ENCODE measurements at places on chromosomes 11 and 22. TPM values are rescaled to one million over a fixed set of nuclear protein-coding genes. Genes with fewer than 3 reads are reported as not detected.

DNA sequence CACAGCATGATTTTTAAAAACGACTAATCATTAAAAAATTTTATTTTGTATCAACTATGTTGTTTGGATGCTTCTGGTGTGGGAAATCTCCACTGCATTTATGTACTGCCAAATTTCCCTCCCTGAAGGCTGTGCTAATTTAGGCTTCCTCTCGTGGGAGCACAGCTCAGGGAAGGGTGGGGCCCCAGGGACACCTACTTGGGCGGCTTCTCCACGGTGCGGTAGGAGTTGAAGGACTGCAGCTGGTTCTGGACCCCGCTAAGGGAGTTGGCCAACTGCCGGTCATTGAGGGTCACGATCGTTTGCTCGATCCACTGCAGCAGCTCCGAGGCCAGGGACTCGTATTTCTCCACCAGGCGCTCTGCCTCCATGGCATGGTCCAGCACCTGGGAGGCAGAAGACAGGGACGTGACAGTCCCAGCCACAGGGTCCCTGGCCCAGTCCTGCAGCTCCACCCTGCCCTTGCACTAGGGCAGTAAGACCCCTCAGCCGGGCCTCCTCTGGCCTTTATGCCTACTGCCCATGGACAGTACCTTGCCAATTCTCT is 18.6 kb downstream of the SPTBN2 start:
- H3K27ac ChIP-seq = no peak overlapping the region
- peaks cover 8% of the 10 kb centered on the region for H3K27me3 ChIP-seq
- H3K4me1 ChIP-seq = no peaks in the 10 kb centered on the region
- no peak for DNase-seq
- no peak overlapping the region for H3K4me3 ChIP-seq
- H3K36me3 ChIP-seq = no peaks in the 10 kb centered on the region

GRCh38 chr11:2293984-2294925 is 7.5 kb downstream of the C11orf21 start:
- no peaks in the 10 kb centered on the region for H3K36me3 ChIP-seq

DNA sequence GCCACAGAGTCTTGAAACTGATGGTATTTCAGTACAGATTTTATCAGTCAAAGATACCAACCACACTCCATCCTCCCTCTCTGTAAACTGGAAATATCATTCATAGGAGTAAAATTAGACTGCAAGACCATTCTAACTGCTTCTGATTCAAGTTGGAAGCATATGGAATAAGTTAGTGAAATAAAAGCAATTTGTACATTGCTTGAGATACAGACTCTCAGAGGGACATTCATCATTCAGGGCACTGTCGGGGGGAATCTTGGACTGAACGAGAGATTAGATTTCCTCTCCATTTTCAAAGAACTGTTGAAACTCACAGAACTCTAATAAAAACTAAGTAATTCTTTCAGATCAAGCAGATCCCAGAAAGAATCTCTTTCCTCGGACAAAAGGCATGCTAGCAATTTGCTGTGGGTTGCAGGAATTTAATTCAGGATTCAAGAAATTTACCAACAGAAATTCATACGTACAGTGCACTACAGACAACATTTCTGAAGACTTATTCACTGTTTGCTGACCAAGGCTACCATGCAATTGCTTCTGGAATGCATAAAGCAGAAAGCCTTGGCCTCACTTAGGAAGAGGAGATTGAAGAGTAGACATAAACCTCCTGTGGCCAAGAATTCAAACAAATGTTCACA is 34.1 kb downstream of the PAMR1 start:
- no peaks in the 10 kb centered on the region for H3K4me1 ChIP-seq
- H3K36me3 ChIP-seq = no peaks in the 10 kb centered on the region
- peaks cover 11% of the 10 kb centered on the region for H3K27me3 ChIP-seq
- no peak overlapping the region for H3K27ac ChIP-seq
- no peak for DNase-seq

GRCh38 chr11:33454264-33454663 is 197.1 kb downstream of the HIPK3 start:
- H3K4me3 ChIP-seq = no peak overlapping the region
- H3K4me1 ChIP-seq = no peaks in the 10 kb centered on the region
- DNase-seq = no peak
- H3K36me3 ChIP-seq = no peaks in the 10 kb centered on the region

GRCh38 chr11:130071211-130071712 is 1.6 kb downstream of the APLP2 start:
- H3K4me3 ChIP-seq = peak overlapping the region; percentile 86
- DNase-seq = no peak
- no peak overlapping the region for H3K27ac ChIP-seq
- H3K27me3 ChIP-seq = peaks cover 21% of the 10 kb centered on the region
- H3K4me1 ChIP-seq = peaks cover 17% of the 10 kb centered on the region

DNA sequence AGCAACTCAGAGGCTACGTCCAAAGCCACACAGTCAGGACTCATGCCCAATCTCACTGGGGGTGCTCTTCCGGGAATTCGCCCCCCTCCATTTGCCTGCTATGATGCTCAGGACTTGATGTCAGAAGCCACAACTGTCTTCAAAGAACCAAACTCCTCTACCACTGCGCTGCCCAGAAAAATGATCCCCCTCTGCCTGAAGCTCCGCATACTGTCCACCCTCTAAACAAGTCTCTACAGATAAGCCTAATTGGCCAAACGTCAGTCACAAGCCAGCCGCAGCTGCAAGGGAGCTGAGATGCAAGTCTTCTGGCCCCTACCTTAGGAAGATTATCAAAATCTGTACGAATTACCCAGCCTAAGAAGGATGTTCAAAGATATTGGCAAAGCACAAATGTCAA is 294.6 kb downstream of the BUD13 start:
- H3K36me3 ChIP-seq = no peaks in the 10 kb centered on the region
- H3K4me1 ChIP-seq = no peaks in the 10 kb centered on the region
- no peak overlapping the region for H3K27ac ChIP-seq
- DNase-seq = no peak
- no peaks in the 10 kb centered on the region for H3K27me3 ChIP-seq

GRCh38 chr11:17291710-17292109 is 15.2 kb downstream of the NUCB2 start:
- H3K27me3 ChIP-seq = peaks cover 1% of the 10 kb centered on the region
- DNase-seq = no peak
- H3K36me3 ChIP-seq = peaks cover 38% of the 10 kb centered on the region
- peaks cover 41% of the 10 kb centered on the region for H3K4me1 ChIP-seq

GRCh38 chr11:94855666-94856065 is 87.5 kb downstream of the AMOTL1 start:
- no peaks in the 10 kb centered on the region for H3K4me1 ChIP-seq
- H3K27ac ChIP-seq = no peak overlapping the region
- no peaks in the 10 kb centered on the region for H3K36me3 ChIP-seq
- no peaks in the 10 kb centered on the region for H3K27me3 ChIP-seq
- no peak for DNase-seq

DNA sequence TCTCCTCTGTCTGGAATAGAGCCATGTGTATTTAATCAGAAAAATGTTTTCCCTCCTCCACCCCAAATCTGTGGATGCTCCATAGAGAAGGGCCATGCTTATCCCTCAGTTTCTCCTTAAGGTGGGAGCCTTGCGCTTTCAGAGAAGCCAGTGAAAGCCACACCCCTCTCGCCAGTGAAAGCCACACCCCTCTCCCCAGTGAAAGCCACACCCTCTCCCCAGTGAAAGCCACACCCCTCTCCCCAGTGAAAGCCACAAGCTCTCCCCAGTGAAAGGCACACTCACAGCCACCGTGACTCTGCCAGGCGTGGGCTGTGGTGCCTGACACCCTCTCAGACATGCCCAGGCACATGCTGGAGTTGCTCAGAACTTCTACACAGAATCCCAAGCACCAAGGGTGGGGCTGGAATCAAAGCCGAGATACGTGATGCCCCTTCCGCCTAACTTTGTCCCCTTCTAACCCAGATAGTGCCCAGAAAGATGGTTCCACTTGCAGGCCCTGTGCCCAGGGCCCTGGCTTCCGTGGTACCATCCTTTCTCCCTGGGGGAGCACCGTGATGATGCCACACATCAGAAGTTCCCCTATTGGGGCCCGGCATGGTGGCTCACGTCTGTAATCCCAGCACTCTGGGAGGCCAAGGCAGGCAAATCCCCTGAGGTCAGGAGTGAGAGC is 16.5 kb upstream of the PRR5 start:
- no peaks in the 10 kb centered on the region for H3K36me3 ChIP-seq
- H3K4me1 ChIP-seq = peaks cover 46% of the 10 kb centered on the region
- peak overlapping the region; percentile 53 for H3K4me3 ChIP-seq
- peak overlapping the region; percentile 68 for H3K27ac ChIP-seq
- H3K27me3 ChIP-seq = peaks cover 1% of the 10 kb centered on the region
- peak; percentile 75 for DNase-seq

DNA sequence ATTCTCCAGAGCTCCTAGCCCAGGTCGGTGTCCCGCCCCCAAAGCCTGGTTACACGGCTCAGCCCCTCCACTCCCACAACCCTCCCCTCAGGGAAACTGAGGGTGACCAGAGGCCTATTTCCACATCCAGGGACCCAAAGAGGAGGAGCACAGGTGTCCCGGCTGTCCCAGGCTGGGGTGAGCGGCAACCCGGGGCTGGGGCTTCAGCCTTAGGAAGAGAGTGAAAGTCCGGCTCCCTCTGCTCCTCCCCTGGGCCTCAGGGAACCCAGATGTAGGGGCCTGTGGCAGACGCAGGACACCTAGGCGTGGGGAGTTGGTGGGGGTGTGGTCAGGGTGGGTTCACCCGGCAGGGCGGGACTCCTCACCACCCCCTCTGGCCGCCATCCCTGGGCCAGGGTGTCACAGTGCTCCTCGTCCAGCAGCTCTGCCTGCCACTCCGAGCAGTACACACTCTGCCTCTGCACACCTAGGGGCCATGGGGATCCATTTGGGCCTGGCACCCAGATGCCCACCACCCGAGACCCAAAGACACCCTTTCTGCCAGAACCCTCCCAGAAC is 63.1 kb downstream of the ARFGAP3 start:
- no peak overlapping the region for H3K27ac ChIP-seq
- no peaks in the 10 kb centered on the region for H3K27me3 ChIP-seq
- DNase-seq = no peak
- peaks cover 15% of the 10 kb centered on the region for H3K36me3 ChIP-seq
- peaks cover 13% of the 10 kb centered on the region for H3K4me1 ChIP-seq

GRCh38 chr11:123608371-123608770 is 46.1 kb downstream of the SCN3B start:
- no peaks in the 10 kb centered on the region for H3K27me3 ChIP-seq
- no peak for DNase-seq
- peaks cover 7% of the 10 kb centered on the region for H3K4me1 ChIP-seq
- H3K4me3 ChIP-seq = no peak overlapping the region

- peaks cover 40% of the 10 kb centered on the region for H3K4me1 ChIP-seq
- DNase-seq = no peak
- H3K4me3 ChIP-seq = peak overlapping the region; percentile 93
- no peaks in the 10 kb centered on the region for H3K27me3 ChIP-seq
- H3K27ac ChIP-seq = peak overlapping the region; percentile 87
These were observed 689 bp downstream of the TAF10 start for GRCh38 chr11:6611092-6611962.

- H3K27me3 ChIP-seq = no peaks in the 10 kb centered on the region
- no peak overlapping the region for H3K27ac ChIP-seq
- H3K4me3 ChIP-seq = no peak overlapping the region
- DNase-seq = no peak
These were observed 1058.2 kb downstream of the LRRC4C start for GRCh38 chr11:40401132-40401853.

GRCh38 chr22:28514321-28514821 is 165.3 kb downstream of the TTC28 start:
- H3K27ac ChIP-seq = no peak overlapping the region
- DNase-seq = no peak
- H3K36me3 ChIP-seq = no peaks in the 10 kb centered on the region

- H3K36me3 ChIP-seq = no peaks in the 10 kb centered on the region
- no peak for DNase-seq
- H3K4me1 ChIP-seq = peaks cover 11% of the 10 kb centered on the region
- H3K4me3 ChIP-seq = no peak overlapping the region
These were observed 1376.1 kb upstream of the TENM4 start for GRCh38 chr11:80816966-80817365.

DNA sequence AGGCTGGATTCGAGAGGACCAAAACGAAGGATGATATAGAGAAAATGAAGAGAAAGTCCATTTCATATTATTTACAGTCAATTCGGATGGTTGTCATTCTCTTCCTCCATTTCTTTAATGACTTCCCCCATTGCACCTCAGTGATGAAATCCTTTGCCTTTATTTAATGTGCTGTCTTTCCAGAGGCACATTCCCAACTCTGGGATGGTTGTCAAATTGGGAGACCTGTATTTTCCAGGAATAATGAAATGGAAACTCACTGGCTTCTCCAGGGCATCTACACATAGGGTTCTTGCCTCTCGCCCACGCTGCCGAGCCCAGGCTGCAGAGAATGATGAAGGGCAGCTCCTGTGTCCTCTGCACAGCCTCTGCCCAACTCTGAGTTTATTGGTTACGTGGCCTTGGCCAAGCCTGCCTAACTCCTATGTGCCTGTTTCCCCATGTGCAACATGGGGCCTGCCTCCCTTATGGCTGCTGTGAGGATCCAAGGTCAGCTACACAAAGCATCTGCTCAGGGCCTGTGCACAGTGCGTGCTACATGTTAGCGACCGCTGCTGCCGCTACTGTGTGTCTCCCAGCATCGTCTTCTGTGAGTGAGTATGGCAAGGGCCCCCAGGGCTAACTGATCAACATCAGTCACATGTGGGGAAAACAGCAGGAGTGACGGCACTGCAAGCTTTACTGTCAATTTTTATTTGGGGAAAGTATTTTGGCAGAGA is 81.5 kb upstream of the BID start:
- no peak overlapping the region for H3K27ac ChIP-seq
- no peaks in the 10 kb centered on the region for H3K4me1 ChIP-seq
- H3K36me3 ChIP-seq = no peaks in the 10 kb centered on the region
- no peak for DNase-seq

- DNase-seq = no peak
- no peaks in the 10 kb centered on the region for H3K4me1 ChIP-seq
- H3K27ac ChIP-seq = no peak overlapping the region
- H3K27me3 ChIP-seq = peaks cover 2% of the 10 kb centered on the region
- no peaks in the 10 kb centered on the region for H3K36me3 ChIP-seq
- no peak overlapping the region for H3K4me3 ChIP-seq
These were observed 163.3 kb upstream of the CCDC90B start for GRCh38 chr11:83449338-83449913.

DNA sequence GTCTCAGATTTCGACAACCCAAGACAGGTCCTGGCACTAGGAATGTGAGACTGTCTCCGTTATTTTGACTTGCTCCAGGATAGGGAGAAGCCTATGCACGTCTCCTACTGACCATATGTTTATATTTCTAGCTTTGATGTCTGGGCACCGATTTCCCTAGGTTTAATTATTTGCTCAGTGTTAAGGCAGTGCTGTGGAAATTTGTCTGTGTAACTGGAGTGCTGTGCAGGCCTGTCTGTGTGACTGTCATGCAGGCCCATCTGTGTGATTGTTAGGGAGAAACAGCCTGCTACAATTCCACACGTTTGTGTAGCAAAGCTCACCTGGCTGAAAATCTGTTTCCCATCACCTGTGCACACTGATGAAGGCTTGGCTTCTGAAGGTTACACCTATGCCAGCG is 29.6 kb upstream of the HSPA8 start:
- H3K36me3 ChIP-seq = peaks cover 1% of the 10 kb centered on the region
- H3K4me3 ChIP-seq = no peak overlapping the region
- peaks cover 4% of the 10 kb centered on the region for H3K27me3 ChIP-seq
- peaks cover 29% of the 10 kb centered on the region for H3K4me1 ChIP-seq
- no peak for DNase-seq

GRCh38 chr11:128304666-128305485 is 282.5 kb downstream of the ETS1 start:
- H3K4me3 ChIP-seq = peak overlapping the region; percentile 45
- DNase-seq = no peak

Gene CAT
- total RNA-seq = 19.1 TPM

Gene PGA3
- total RNA-seq = not detected

Gene CNGA4
- 0.10 TPM for total RNA-seq

Gene CADM1
- not detected for total RNA-seq
